SW480 (cell line): ENCODE measurements at places on chromosomes 4 and X.

GRCh38 chr4:137998666-137999429, 243.3 kb downstream of the SLC7A11 start:
- DNase-seq = no peak

DNA sequence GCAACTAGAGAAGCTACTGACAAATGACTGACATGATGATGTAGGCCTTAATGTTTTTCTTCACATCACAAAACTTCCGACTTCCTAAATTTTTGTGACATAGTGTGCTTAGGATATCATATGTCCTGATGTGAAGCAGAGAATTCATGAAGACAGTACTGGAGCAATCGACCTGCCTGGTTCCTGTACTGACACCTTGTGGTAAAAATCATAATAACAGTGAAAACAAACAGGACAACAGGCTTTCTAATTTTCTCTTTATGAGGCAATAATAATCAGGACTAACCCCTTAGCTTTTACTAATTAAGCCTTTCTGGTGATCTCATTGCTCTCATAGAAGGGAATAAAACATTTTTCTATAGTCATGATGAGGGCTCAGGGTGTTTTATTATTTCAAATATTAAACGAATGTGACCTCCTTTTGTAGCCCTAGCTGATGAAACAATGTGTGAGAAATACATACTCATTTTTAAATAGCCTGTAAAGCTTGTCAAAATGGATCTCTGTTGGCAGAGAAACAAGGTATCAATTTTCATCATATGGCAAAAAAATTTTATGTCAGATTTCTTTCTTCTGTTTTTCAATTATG, 158.4 kb downstream of the TENT5D start:
- DNase-seq = peak; percentile 25

DNA sequence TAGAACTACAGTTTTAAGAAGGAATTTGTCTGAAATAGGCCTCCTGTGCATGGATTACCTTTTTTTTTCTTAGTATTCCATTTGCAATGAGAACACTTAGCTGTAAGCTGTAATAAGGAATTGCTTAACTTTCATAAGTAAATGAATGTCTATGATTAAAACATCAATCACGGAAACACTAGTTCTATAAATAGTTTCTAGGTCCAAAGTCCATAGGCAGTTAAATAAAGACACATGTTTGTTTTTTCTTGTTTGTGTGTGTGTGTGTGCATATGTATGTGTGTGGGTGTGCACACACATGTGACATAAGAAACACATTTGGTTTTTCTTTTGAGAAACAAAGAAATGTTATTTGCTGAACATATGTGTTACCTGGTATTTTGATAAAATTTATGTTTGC, 11.2 kb downstream of the GPRIN3 start:
- DNase-seq = peak; percentile 61

GRCh38 chrX:39361736-39362135, 560.5 kb downstream of the MID1IP1 start:
- DNase-seq = no peak

- peak; percentile 54 for DNase-seq
These were observed 30.3 kb downstream of the ABLIM2 start for GRCh38 chr4:8128100-8128856.

DNA sequence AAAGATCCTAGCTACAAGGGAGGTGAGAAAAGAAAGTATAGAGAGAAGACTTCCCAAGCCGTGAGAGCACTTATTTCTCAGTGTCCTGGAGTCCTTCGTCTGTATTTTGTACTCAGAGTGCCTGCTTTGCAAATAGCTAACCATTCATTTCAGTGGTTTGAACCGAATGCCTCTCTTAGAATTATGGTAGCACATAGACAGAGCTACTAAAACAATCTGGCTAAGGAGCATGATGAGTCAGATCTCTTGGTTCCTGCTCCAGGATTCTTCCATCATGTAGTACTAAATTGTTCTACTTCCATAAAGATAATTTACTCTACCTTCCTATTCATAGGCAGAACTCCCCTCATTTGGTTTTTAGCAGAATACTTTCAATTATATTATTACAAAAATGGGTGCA, 946.6 kb downstream of the STIM2 start:
- no peak for DNase-seq

DNA sequence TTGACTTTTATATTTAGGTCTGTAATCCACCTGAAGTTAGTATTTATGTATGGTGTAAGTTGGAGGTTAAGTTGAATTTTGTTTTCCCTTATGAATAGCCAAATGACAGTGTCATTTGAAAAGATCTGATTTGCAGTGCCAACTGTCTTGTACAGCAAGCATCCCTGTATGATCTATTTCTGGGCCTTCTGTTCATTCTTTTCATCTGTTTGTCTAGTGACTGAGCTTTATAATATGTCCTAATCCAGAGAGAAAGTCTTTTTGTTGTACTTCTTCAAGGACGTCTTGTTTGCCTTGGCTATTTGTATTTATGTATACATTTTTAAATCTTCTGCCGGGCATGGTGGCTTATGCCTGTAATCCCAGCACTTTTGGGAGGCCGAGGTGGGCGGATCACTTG, 39.6 kb downstream of the CDKL5 start:
- DNase-seq = no peak

DNA sequence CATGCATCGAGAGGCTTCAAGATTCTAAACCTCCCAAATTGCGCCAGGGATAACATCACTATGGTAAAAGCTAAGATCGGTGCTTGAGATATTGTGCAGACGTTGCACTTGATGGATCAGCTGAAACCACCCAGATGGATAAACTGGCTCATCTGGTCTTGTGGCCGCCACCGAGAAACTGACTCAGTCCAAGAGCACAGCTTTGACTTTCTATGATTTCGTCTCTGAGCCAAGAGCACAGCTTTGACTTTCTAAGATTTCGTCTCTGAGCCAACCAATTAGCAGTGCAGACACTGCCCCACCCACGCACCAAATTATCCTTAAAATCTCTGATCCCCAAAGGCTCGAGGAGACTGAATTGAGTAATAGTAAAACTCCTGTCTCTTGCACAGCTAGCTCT, 687.2 kb downstream of the FAM133A start:
- DNase-seq = no peak

DNA sequence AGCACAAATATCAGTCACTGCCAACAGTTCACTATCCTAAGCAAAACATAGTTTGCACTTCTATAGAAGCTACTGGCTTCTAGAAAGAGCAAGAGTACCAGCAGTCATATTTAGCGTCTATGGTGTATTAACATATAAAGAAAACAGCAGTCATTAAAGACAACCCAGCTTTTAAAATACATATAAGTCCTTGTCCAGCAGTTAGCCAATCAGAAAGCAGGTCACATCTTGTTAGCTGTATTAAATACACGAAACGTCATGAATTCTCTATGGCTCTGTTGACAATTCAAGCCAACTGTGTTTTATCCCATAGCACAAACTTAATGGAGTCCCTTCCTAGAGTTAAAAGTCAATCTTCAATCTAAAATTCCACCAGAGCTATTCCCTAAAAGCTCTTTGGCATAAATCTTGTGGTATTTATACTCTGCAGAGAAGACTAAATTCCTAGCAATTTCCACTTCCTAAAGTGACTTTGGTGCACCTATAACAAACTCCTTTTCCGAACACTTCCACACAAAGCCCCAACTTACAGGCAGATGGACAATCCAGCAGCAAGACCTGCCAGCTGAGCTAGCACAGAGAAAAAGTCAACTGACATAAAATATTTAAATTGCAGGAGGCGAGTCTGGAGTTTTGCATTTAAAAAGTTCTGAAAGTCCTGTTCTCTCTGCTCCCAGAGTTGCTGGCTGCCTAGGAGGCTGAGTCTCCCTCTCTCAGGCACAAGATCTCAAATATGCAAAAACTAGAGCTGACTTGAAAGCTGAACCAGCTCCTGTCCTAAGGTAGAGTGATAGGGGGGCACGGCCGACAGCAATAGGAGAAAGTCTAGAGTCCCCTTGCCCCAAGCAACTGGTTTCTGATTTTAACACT, 1.3 kb downstream of the LDB2 start:
- no peak for DNase-seq

DNA sequence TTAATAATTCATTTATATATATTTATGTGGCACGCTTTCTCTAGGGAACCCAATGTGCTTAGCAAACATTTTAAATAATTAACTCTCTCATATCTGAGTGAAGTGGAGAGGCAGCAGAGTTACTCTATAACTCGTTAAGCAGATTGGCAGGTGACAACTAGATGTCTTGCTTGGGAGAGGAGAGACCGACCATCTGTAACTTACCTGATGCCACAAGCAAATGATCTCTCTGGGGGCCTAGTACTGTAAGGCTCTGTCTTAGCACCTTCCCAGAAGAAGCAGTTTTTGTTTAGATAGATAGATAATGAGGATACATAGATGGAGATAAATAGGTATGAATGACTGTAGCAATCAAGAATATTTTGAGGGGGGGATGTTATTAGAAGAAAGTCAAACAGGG, 11.9 kb upstream of the SEL1L3 start:
- DNase-seq = no peak
